ENCODE measurements at places on chromosomes 3 and 15. TPM values are rescaled to one million over a fixed set of nuclear protein-coding genes. Genes with fewer than 3 reads are reported as not detected.

GRCh38 chr15:95280711-95281110 is 1049.3 kb downstream of the MCTP2 start:
- H3K4me3 ChIP-seq = no peak overlapping the region
- H3K27ac ChIP-seq = peak overlapping the region; percentile 35
- no peak for DNase-seq
- no peaks in the 10 kb centered on the region for H3K27me3 ChIP-seq

GRCh38 chr3:187068787-187069186 is 70.5 kb downstream of the RPL39L start:
- H3K4me1 ChIP-seq = peaks cover 25% of the 10 kb centered on the region
- no peak overlapping the region for H3K4me3 ChIP-seq
- H3K27ac ChIP-seq = no peak overlapping the region

GRCh38 chr3:185172086-185173049 is 19.5 kb upstream of the C3orf70 start:
- H3K4me3 ChIP-seq = no peak overlapping the region
- H3K4me1 ChIP-seq = no peaks in the 10 kb centered on the region
- no peak for DNase-seq
- no peaks in the 10 kb centered on the region for H3K27me3 ChIP-seq

- H3K36me3 ChIP-seq = peaks cover 76% of the 10 kb centered on the region
- H3K4me3 ChIP-seq = no peak overlapping the region
- no peaks in the 10 kb centered on the region for H3K4me1 ChIP-seq
- H3K27ac ChIP-seq = no peak overlapping the region
- no peaks in the 10 kb centered on the region for H3K27me3 ChIP-seq
- DNase-seq = no peak
These were observed 58.4 kb upstream of the DCUN1D1 start for GRCh38 chr3:183038757-183039156.

DNA sequence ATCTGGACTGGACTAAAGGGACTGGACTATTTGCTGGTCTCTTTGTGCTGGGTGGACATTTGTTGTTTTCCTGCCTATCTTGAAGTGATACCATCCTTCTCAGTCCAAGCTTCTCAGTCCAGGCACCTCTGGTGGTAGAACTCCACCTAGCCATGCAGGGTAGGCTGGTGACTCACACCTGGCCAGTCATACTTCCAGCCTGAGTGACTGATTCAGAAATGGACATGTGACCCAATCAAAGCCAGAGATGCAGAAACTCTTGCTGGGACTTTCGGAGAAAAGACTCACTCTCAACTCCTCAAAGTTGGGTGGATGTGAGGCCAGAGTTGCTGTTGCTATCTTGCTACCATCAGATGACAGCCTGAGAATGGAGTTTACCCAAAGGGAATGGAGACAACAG is 5.6 kb upstream of the ASB14 start:
- no peaks in the 10 kb centered on the region for H3K36me3 ChIP-seq
- H3K27me3 ChIP-seq = no peaks in the 10 kb centered on the region
- no peak overlapping the region for H3K4me3 ChIP-seq
- H3K27ac ChIP-seq = no peak overlapping the region
- peak; percentile 79 for DNase-seq

GRCh38 chr3:52136513-52136912 is 17.7 kb downstream of the POC1A start:
- no peaks in the 10 kb centered on the region for H3K27me3 ChIP-seq
- H3K27ac ChIP-seq = no peak overlapping the region
- H3K4me1 ChIP-seq = no peaks in the 10 kb centered on the region
- no peak overlapping the region for H3K4me3 ChIP-seq

DNA sequence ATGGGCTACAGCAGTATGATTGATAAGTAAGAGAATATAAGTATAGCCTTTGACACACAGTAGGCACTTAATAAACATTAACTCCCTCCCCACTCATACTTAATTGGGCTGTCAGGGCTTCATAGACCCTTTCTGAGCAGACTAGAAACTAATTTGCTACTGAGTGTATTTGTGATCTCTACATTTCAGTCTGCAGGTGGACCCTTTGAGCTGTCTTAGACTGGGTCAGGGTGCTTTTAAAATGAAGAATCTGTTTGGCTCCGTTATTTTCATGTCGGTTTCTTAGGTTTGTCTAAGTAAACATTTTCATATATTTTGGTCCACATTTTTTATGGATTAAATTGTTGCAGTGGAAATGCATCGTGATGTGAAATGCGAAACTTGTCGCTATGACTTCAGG is 50.3 kb upstream of the SELENOK start:
- no peak for DNase-seq
- no peaks in the 10 kb centered on the region for H3K27me3 ChIP-seq
- peaks cover 5% of the 10 kb centered on the region for H3K4me1 ChIP-seq
- no peak overlapping the region for H3K27ac ChIP-seq
- no peaks in the 10 kb centered on the region for H3K36me3 ChIP-seq

- H3K27me3 ChIP-seq = no peaks in the 10 kb centered on the region
- H3K27ac ChIP-seq = no peak overlapping the region
- no peak for DNase-seq
These were observed 36.7 kb downstream of the TM2D3 start for GRCh38 chr15:101615414-101615985.

- H3K27ac ChIP-seq = no peak overlapping the region
- no peak overlapping the region for H3K4me3 ChIP-seq
- H3K27me3 ChIP-seq = peaks cover 72% of the 10 kb centered on the region
- DNase-seq = no peak
These were observed 119.1 kb downstream of the ROBO2 start for GRCh38 chr3:77158730-77159581.

- H3K27me3 ChIP-seq = no peaks in the 10 kb centered on the region
- no peak for DNase-seq
- no peak overlapping the region for H3K4me3 ChIP-seq
- peaks cover 9% of the 10 kb centered on the region for H3K4me1 ChIP-seq
These were observed 85.0 kb upstream of the STAC start for GRCh38 chr3:36295296-36295695.

DNA sequence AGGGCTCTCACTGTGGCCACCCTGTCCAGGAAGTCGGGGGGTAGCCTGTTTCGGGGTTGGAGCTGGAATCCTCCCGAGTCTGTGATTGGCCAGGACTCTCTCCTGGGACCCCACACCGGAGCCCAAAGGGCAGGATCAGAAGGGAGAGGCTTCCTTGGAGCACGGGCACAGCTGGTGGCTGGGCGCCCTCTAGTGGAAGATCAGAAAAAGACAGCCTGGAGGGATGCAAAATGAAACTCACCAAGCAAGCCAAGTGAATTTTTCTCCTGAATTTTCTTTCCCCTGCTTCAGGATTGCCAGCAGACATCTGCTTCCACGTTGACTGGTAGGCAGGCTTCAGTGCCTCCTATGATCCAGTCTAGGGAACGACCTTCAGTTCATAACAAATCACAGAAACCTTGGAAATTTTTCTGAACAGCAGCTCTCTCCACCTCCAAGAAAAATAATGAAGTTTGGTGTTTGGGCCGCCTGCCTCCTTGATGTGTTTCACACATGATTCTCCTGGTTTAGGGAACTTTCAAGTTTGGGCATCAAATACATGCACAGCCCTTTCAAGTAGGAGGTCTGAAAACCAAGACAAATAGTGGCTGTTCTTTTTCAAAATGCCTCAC is 224.6 kb downstream of the VPS13C start:
- H3K4me3 ChIP-seq = no peak overlapping the region
- H3K4me1 ChIP-seq = no peaks in the 10 kb centered on the region
- H3K27me3 ChIP-seq = no peaks in the 10 kb centered on the region
- H3K36me3 ChIP-seq = no peaks in the 10 kb centered on the region
- DNase-seq = peak; percentile 63

- peaks cover 31% of the 10 kb centered on the region for H3K36me3 ChIP-seq
- H3K27me3 ChIP-seq = no peaks in the 10 kb centered on the region
- DNase-seq = no peak
- no peaks in the 10 kb centered on the region for H3K4me1 ChIP-seq
These were observed 48.1 kb upstream of the XXYLT1 start for GRCh38 chr3:195319060-195319459.

GRCh38 chr3:190491533-190492054 is 22.3 kb upstream of the IL1RAP start:
- no peaks in the 10 kb centered on the region for H3K36me3 ChIP-seq
- H3K27me3 ChIP-seq = no peaks in the 10 kb centered on the region
- no peak overlapping the region for H3K4me3 ChIP-seq

ATP13A5 gene
- not detected for total RNA-seq

CTXN2 gene
- not detected for total RNA-seq

ABCC5 gene
- total RNA-seq = 17.9 TPM

All from MCF 10A (cell line).